CD4-positive, alpha-beta T cell treated with Interleukin-12 subunit alpha and Interleukin-12 subunit beta, for 1 hour (primary cell): ENCODE measurements at places on chromosomes 7 and 10.

- no peak for DNase-seq
Measured at GRCh38 chr10:44466236-44466635, 81.3 kb upstream of the CXCL12 start.

- peak; percentile 90 for DNase-seq
Measured at GRCh38 chr7:1940402-1940786, 270.3 kb downstream of the ELFN1 start.

DNA sequence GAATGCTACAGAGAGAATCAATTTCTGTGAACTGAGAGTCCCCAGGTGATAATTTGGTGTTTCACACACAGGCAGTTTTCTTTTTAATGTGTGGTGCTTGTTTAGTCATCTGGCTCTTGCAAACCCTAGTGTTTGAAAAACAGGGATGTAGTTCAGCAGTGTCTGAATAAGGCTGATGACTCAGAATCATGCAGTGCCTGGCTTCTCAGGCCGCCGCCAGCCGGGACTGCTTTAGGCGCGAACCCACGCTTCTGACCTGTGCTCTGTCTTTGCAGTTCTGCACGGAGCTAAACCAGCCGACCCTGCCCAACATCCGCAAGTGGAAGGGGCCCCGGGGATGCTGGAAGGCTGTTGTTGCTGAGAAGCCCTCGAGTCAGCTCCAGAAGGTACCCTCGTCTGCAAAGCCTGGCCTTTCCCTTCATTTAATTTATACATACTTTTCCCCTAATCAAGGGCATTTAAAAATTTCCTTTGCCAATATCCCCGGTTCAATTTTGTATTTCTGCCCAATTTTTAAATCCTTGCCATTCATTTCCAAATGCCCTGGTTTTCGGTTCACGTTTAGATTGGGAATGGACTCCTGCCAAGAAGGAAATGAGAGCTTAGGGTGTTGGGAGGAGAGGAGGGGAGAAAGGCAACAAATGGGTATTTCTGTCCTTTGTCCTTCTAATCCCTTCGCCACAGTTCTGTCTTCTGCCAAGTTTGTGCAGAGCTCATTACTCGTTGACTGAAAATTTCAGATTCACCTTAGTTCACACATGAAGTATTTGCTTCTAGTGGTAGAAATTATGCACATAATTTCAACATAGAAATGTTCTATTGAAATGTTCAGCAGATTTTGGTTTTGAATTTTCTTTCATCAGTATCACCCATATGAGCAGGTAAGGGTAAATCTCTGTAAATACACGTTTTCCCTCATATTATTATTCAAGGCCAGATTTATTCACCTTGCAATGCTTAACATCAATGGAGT, 108.5 kb upstream of the ANLN start:
- no peak for DNase-seq

- DNase-seq = no peak
Measured at GRCh38 chr10:92052741-92053140, 129.2 kb downstream of the BTAF1 start.

- DNase-seq = peak; percentile 33
Measured at GRCh38 chr7:116216956-116217571, 6.7 kb downstream of the TES start.

- DNase-seq = no peak
Measured at GRCh38 chr10:96664563-96664962, 55.8 kb downstream of the PIK3AP1 start.

DNA sequence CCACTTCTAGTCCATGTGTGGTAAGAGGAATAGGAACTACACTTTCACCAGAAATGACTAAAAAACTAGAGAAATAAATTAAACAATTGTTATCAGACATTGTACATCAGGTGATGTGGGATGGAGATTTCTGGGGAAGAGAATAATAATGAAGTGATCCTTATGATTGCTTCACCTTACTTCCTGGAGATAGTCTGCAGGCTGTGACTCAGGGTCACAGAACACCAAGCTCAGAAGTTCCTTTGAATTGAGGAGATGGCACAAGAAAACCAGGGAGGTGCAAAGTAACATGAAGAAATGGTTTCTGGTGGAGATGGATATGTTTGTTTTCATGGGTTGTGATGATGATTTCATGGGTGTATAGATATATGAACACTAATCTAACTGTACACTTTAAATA, 44.5 kb downstream of the ZWINT start:
- DNase-seq = no peak

- DNase-seq = no peak
Measured at GRCh38 chr7:111681242-111681641, 119.0 kb upstream of the IMMP2L start.

DNA sequence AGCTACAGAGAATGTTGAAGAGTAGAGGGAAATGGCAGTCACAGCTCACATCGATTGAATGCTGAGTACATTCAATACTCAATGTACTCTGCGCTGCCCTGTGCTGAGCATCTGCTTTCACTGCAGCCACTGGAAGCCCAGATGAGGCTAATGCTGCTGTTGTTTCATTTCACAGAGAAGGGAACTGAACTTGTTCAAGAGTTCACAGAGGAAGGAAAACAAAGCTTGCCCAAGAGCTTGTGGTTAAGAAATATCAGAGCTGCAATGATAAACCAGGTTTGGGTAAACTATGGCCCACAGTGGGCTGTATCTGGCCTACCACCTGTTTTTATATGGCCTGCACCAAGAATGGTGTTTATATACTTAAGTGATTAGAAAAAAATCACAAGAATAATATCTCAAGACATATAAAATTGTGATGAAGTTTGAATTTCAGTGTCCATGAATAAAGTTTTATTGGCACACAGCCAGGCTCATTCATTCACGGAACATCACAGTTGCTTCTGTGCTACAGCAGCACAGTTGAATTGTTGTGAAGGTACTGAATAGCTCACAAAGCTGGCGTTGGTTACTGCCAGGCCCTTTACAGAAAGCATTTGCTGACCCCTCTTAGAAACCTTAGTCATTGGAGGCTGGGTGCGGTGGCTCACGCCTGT, 64.1 kb downstream of the CFAP58 start:
- DNase-seq = no peak

- no peak for DNase-seq
Measured at GRCh38 chr10:62052276-62052675, 150.8 kb downstream of the ARID5B start.

GRCh38 chr10:95411635-95412034, 120.8 kb upstream of the PDLIM1 start:
- no peak for DNase-seq

DNA sequence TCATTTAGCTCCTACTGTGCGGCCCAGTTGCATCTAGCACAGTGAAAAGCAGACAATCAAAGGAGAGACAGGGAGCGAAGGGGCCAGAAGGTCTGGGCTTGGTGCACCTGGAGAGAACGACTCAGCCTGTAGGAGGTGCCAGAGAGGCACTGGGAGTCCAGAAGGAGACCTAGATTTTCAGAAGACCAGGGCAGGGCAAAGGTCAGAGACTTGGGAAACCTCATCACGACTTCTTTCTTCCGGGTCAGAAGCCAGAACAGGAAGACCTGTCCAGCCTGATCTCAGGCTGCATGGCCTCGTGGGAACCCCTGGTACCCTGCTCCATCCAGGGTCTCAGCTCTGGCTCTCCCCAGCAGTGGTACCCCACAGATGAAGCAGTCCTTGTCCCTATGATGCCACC, 5.2 kb downstream of the AGAP3 start:
- DNase-seq = no peak

DNA sequence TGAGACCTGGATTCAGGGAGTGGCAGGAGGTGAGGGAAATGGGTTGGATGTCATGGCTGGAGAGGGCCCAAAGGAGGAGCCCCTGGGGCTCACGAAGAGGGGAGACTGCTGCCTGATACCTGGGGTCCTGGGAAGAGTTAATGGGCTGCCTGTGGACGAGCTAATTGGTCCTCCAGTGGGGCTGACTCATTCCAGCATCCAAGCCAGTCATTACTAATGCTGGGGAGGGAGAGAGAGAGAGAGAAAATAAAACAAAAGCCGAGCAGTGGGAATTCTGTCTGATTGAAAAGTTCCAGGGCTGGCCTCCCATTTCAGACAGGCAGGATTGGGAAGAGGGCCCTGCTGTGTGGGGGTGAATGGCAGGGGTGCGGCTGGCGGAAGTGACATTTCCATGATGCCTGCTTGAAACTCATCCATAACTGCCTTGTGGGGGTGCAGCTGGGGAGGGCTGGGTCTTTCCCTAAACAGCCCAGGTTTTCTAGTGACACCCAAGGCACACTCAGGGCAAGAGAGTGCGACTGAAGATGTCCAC, 297.8 kb downstream of the RPS24 start:
- DNase-seq = no peak

DNA sequence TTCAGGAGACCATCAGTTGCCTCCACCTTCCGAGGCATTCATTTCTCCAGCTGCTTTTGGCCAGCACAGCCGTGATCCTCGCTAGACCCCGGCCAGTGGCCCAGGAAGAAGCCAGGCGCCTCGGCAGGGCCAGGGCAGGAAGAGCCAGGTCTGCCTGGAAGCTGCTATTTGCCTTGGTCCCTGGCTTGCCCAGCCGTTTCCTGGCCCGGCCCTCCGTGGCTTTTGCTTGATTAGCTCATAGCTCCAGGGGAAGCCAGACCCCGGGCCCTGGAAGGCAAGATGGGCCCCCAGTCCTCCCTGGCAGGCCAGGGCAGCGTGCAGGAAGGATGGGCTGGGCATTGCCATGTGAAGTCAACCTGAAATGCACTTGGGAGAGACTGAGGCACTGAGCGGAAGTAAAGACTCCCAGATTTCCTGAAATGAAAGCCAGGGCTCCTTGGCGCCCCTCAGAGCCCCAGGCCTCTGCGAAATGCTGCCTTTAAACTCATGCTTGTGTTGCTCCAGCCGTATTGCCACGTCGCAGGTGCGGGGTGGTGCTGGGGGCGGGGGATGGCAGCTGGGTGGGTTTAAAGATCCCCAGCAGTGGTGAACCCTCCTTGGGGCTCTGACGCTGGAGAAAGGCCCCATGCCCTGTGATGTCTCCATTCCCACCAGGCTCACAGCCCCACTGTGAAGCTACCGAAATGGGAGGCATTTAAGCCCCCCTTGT, 160.6 kb downstream of the GRK5 start:
- DNase-seq = no peak

GRCh38 chr10:109379186-109379585, 544.1 kb downstream of the XPNPEP1 start:
- DNase-seq = no peak

GRCh38 chr10:5806745-5807144, 6.5 kb downstream of the GDI2 start:
- DNase-seq = no peak

DNA sequence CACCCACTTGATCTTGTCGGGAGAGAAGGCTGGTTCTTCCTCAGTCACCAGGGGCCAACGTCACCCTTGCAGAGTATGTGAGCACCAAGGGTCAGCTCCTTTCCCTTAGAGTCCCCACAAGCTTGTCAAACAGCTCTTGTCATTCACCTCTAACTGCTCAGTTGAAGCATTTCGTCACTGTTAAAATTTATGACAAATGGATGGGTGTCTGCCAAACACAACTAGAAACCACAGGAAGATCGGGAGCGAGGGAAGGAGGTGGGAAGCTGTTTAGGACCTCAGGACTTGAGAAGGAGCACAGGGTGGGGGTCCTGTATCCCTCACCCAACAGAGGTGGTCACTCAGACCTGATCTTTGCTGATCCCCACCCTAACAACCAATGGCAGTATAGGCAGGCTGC, 373.3 kb upstream of the IGFBP3 start:
- DNase-seq = no peak

DNA sequence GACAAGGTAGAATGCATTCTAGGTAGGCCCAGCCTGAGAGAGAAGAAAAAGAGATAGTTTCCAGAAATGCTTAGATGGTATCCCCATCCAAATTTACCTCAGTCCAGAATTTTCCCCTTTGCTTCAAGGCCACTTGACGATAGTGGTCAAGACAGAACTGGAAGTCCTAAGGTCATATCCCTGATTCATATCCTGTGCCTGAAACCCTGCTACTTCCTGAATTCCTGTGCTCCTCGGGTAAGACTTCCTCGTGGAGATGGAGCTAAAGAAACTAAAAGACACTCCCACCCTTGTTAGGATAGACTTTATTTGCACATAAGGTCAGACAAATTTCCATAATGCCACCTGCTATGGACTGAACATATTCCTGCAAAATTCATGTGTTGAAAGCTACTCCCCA, 175.9 kb downstream of the EVX1 start:
- DNase-seq = no peak

GRCh38 chr7:2608921-2609411, 22.8 kb upstream of the TTYH3 start:
- DNase-seq = peak; percentile 26

DNA sequence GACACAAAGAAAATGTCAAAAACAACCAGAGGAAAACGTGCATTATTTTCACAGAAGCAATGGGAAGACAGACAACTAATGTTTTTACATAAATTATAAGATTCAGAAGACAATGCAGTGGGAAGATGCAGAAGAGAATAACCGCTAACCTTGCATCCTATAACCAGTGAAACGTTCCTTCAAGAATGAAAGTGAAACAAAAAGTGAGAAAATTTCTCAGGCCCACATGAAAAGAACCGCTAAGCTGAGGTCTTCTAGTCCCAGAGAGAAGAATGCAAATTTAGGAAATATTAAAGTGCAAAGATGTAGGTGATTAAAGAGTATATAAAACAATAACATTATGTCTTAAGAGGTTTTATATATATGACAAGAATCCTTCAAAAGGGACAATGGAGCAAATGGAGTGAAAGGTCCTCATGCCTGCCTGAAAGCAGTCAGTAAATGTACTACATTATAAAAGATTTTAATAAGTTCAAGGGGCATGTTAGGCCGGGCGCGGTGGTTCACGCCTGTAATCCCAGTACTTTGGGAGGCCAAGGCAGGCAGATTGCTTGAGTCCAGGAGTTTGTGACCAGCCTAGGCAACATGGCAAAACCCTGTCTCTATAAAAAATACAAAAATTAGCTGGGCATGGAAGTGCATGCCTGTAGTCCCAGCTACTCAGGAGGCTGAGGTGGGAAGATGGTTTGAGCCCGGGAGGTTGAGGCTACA, 43.1 kb upstream of the DDC start:
- peak; percentile 59 for DNase-seq

- DNase-seq = no peak
Measured at GRCh38 chr7:110358028-110358427, 732.9 kb upstream of the LRRN3 start.
